ENCODE measurements at places on chromosomes 11 and 22.

DNA sequence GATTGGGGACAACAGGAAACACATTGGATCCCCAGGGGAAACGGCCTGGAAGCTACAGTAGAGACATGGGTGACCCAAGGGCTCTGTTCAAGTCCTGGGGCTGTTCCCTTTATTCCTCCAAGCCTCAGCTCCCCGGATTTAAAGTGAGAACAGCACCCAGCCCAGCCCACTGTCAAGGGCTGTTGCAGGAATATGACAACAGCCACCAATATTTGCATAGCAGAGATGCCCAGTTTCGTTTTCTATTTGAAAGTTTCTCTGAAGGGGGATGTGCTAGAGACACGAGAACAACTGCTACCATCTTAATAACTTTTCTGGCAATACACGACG, 81.1 kb upstream of the WNT7B start:
- peak; percentile 88 for DNase-seq

- DNase-seq: peak; percentile 36
These were observed 2.9 kb upstream of the WDR74 start for GRCh38 chr11:62842171-62842741.

DNA sequence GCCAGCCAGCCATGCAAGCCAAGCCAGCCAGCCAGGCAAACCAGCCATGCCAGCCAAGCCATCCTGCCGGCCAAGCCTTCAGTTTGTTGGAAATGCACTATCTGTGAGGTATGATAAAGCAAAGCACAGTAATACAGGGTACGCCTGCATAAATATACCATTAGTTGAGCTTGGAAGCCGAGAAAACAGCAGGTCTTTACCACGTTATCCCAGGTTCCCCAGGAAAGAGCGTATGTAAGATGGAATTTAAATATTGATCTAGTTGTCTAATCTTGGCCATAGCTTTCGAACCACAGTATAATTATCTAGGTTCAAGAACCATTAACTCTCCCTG, 24.2 kb downstream of the CCT8L2 start:
- DNase-seq: no peak

GRCh38 chr11:10920205-10920604, 62.4 kb upstream of the ZBED5 start:
- no peak for DNase-seq

GRCh38 chr11:75420224-75421034, 12.6 kb downstream of the KLHL35 start:
- no peak for DNase-seq

GRCh38 chr11:64241241-64241490, 271 bp downstream of the FKBP2 start:
- peak; percentile 97 for DNase-seq

- DNase-seq: no peak
These were observed 82.2 kb upstream of the OR4B1 start for GRCh38 chr11:48134221-48134922.

DNA sequence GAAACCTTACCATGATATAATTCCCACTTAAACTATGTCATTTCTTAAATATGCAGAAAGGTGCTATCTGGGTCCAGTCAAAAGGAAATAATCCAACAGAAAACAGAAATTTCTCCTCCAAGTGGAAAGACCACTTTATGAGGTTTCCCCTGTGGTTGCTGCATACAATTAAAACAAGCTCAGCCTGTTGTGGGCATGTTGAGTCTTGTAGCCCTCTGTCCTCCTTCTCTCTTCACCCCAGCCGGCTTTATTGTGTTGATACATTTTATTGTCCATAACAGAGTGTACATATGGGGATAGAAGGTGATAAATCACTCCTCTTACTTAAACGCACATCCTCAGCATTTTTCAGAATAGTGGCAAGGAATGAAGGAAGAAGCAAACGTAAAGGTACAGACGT, 126.0 kb upstream of the MTNR1B start:
- DNase-seq: no peak

DNA sequence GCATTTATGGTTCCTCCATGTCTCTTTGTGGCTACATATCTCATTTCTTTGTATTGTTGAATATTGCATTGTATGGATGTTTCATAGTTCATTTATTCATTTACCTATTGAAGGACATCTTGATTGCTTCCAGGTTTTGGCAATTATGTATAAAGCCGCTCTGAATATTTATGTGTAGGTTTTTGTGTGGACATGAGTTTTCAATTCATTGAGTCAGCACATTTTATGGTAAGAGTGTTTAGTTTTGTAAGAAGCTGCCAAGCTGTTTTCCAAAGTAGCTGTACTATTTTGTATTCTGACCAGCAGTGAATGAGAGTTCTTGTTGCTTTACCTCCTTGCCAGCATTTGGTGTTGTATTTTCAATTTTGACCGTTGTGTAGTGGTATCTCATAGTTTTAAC, 39.2 kb downstream of the KDM2A start:
- DNase-seq: no peak

DNA sequence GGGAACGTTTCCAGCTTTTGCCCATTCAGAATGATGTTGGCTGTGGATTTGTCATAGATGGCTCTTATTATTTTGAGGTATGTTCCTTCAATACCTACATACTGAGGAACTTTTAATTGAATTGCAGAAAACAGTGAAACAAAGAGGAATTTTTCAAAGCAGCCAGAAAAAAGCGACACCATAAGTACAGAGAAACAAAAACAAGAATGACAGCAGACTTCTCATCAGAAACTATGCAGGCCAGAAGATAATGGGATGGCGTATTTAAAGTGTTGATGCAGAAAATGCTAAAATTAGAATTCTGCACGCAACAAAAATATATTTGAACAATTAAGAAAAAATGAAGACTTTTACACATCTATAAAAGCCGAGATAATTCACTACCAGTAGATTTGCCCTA, 95.4 kb upstream of the TIMP3 start:
- no peak for DNase-seq

Data from GM10248 (cell line).